ENCODE measurements at places on chromosomes 1 and 21. TPM values are rescaled to one million over a fixed set of nuclear protein-coding genes. Genes with fewer than 3 reads are reported as not detected.

The PDZK1IP1 gene
- polyA plus RNA-seq: not detected

The ESPN gene
- 0.12 TPM for polyA plus RNA-seq

The ZNHIT6 gene
- 19.0 TPM for polyA plus RNA-seq

The SF3B4 gene
- polyA plus RNA-seq: 90.4 TPM

The CLDN17 gene
- not detected for polyA plus RNA-seq

The TRMT1L gene
- polyA plus RNA-seq: 14.1 TPM
